ENCODE measurements at places on chromosomes 3 and 15. TPM values are rescaled to one million over a fixed set of nuclear protein-coding genes. Genes with fewer than 3 reads are reported as not detected.

Gene TMCO5A
- not detected for total RNA-seq

GRCh38 chr15:55240125-55240760, 43.5 kb upstream of the RSL24D1 start:
- DNase-seq: no peak

DNA sequence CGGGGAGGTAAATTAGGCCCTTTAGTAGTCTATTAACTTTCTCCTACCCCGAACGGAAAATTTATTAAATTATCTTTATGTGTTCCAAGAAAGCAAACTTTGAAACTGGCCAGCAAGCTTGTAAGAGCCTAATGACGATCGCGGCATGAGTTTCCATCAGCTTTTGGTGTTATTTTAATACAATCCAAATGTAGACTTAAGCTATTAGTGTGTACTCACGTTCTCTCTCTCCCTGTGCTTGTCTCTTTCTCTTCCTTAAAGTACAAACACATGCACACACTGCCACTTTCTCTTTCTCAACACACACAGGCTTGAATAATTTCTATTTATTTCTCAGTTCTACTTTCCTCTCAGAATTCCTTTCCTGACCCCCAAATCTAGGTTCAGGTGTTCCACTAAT, 108.8 kb upstream of the MME start:
- no peak for DNase-seq

GRCh38 chr3:67998281-67998680, 343.9 kb upstream of the SUCLG2 start:
- DNase-seq: no peak

DNA sequence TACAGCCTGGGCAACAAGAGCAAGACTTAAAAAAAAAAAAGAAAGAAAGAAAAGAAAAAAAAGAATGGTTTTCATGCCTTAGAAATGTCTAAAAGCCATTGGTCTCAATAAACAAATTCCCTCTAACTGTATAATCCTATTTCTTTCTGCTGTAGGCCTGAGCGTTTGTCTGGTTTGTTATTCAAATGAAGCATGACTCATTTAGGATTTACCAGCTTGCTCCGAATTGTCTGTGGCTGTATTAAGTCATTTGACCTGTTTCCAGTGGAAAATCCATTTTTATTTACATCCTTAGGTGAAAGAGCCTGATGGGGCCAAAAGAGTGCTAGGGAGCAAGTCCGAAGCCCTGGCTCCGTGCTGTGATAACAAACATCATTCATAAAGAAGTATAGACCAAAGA, 73.8 kb downstream of the BDH1 start:
- no peak for DNase-seq

DNA sequence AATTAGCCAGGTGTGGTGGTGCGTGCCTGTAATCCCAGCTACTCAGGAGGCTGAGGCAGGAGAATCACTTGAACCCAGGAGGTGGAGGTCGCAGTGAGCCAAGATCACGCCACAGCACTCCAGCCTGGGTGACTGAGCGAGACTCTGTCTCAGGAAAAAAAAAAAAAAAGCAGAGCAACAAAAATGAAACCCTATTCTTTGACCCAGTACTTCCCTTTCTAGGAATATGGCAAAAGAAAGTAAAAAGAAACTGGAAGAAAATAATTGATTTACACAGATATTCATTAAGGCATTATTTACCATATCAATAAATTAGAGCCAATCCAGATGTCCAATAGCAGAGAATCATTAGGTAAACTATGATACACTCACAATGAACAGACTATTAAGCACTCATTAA, 67.0 kb downstream of the GSK3B start:
- no peak for DNase-seq

GRCh38 chr3:174884776-174885568, 25.8 kb downstream of the NAALADL2 start:
- no peak for DNase-seq

DNA sequence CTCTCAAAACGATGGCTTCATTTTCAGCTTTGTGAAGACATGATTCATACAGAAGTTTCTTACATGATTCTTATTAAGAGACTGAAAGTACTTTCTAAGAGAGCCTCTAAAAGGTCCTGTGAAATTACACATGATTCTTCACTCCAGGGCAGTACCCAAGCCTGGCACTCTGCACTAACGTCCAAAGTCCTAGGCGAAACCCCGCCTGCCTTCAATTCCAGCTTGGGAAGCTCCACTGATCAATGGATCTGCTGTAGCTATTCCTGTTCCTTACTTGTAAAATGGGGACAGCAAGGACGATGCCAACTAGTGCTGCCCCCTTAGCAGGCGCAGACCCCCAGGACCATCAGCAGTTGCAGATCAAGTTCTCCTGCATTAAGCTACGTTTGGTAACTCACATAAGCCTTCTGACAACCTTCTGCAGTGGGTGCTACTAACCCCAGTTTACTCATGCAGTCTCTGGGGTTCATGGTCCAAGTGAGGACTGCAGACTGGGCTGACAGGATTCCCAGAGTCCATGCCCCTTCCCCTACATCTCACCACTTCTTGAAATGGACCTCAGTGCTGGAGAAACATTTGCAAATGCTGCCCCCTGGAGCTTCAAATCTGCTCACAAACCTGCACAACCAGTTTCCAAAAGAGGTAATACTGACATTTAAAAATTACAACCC, 10.6 kb downstream of the CHCHD4 start:
- DNase-seq: no peak

GRCh38 chr15:39583596-39584265, 2.9 kb downstream of the THBS1 start:
- no peak for DNase-seq

All from kidney epithelial cell (primary cell).